Activated CD4-positive, alpha-beta T cell treated with anti-CD3 and anti-CD28 coated beads, Interleukin-2, Interleukin-6, amounts not matched to agents 100 ng/mL and 50 ng/mL, durations not matched to agents 16 hours and 8 hours (primary cell): ENCODE measurements at places on chromosomes 11 and 22.

DNA sequence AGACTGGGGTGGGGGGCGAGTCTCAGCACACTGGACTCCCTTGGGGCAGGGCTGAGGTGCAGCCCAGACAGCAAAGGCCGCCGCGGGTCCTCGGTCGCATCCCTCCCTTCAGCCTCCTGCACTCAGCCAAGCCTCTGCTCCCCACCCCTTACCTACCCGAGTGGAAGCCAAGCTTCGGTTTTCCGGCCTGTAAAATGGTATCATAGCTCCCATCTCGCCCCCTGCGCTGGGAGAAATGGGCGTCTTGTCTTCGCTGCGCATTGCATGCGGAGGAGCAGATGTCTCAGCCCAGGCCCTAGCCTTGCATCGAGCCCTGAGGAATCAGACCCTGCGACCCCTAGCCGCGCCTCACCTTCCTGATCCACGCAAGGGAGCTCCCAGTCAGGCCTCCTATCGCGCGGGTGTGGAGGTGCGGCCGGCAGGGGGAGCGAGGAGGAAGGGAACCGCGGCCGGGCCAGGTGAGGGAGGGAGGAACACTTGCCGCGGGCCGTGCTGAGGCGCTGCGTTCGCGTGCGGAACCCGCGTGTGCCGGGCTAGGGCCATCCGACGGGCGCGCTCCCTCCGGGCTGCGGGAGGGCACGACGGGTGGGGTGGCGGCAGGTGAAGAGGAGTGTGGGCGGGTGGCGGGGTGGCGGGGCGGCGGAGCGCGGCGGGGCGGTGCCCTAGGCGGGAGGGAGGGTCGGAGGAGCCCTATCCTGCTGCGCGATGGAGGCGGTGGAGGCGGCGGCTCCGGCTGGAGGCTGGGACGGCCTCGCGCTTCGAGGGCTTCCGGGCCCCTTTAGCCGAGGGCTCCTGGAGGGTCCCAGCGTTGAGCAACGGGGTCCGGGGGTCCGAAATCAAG, 4.1 kb upstream of the TBX1 start:
- DNase-seq, result peak; percentile 63

DNA sequence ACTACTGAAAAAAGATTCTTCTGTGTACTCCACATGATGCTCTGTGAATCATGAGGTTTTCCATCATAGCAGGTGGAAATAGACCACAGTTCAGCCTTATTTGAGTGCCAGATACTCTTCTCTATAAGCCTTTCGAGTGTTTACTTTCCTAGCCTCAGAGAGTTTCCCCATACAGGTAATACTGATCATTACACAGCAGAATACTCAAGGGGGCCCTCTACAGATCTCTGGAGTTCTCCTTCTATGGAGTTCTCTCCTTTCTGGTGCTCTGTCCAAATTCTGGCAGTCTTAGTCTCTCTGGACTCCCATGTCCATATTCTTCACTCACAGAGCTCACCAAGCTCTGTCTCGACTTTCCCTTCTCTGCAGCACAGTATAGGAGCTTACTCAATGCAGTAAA, 175.7 kb upstream of the CARD18 start:
- DNase-seq, result no peak

GRCh38 chr22:23199159-23199558, 18.9 kb downstream of the BCR start:
- DNase-seq, result no peak

GRCh38 chr11:35363246-35363801, 56.0 kb downstream of the SLC1A2 start:
- DNase-seq, result no peak

DNA sequence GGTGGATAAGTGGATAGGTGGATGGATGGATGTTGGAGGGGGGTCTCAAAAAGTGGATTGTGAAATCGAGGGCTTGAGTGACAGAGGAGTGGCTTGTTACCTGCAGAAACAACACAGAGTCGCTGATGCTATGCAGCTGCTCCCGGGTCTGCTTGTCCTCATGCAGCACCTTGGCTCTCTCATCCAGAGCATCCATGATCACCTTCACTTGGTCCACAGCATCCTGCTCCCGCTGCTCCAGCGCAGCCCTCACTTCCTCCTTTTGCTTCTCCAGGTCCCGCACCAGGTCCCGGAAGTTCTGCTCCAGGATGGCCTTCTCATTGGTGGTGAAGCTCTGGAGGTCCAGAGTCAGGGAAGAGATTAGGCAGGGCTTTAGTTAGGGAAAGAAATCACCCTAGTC, 10.7 kb downstream of the TRIM29 start:
- no peak for DNase-seq

DNA sequence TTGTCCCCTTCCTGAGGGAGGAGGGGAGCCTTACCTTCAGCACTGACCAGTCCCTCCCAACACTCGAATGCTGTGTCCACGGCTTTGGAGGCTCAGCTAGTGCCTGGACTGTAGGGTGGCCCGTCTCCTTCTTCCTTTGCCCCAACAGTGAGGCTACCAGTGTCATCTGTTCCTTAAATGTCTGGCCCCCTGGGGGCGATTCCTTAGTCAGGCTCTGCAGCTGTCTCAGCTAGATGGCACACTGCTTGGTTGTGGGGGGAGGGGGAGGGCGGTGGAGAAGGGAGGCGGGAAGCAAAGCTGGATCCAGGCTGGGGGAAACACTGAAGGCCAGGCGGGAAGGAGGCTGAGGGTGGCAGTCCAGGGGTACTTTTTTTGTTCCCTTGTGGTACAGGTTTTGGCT, at the start of gene IGSF22:
Gene IGSF22, minus strand, starts transcription at position 149 of the 400 bp plus-strand sequence. CDS start 1,952 bp downstream, outside the sequence.
- DNase-seq, result no peak

DNA sequence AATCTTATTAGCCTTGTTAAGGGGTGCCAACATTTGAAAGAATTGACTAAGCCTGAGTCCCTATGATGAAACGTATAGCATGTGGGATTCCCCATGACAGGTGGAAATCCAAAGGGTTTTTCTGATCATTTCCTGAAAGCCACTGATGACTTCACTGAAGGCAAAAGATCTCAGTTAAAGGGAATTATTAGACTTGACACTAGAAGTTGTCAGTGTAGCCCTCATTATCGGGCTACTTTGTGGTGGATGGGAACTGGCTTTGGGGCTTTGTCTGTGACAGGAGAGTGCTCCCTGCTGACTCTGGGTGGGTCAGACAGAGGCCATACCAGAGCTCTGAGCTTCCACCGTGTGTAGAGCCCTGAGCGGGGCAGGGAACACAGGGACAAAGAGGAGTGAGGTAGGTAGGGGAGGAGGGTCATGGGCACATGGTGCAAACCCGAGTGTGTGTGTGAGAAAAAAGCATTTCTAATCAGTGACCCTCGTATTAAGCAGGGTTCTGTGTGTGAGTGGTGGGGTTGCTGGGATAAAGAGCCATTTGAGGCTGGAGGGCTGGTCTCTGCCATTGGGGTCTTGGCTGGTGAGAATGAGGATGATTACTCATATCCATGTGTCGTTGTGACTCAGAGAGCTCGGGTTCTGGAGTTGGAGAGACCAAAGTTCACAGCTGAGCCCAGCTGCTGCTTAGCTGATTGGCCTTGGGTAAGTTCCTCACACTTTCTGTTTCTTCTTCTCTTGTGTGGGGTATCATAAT, 101.1 kb downstream of the GRIK4 start:
- peak; percentile 42 for DNase-seq

- no peak for DNase-seq
These were observed 330.0 kb downstream of the TENM4 start for GRCh38 chr11:79110796-79111195.

GRCh38 chr11:110338684-110339083, 42.3 kb upstream of the RDX start:
- no peak for DNase-seq

DNA sequence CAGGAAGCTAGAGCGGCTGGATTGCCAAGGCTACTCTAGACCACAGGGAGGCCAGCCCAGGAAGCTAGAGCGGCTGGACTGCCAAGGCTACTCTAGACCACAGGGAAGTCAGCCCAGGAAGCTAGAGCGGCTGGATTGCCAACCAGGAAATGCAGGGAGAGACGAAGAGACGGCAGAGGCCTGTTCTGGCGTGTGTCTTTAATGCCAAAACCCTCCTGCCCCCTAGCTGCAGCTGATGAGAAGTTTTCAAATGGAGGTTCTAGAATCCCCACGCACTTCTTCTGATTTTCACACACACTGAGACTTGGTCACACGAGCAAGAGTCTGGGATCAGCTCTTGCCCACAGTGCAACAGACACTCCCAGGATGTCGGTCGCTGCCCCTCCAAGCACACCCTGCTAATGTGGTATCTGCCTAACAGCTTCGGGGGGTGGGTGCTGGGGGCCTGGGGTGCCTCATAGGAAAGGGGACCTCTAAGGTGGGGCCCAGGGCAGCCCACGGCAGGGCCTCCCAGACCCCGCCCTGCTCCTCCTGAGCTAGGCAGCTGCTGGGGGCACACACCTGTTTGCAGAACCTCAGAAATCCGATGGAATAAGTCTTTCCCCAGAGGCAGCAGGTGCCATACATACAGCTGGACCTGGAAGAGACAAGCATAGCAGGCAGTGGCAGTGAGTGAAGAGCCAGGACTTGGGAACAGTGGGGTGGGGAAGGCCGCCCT, 28.5 kb downstream of the MAFF start:
- peak; percentile 35 for DNase-seq

DNA sequence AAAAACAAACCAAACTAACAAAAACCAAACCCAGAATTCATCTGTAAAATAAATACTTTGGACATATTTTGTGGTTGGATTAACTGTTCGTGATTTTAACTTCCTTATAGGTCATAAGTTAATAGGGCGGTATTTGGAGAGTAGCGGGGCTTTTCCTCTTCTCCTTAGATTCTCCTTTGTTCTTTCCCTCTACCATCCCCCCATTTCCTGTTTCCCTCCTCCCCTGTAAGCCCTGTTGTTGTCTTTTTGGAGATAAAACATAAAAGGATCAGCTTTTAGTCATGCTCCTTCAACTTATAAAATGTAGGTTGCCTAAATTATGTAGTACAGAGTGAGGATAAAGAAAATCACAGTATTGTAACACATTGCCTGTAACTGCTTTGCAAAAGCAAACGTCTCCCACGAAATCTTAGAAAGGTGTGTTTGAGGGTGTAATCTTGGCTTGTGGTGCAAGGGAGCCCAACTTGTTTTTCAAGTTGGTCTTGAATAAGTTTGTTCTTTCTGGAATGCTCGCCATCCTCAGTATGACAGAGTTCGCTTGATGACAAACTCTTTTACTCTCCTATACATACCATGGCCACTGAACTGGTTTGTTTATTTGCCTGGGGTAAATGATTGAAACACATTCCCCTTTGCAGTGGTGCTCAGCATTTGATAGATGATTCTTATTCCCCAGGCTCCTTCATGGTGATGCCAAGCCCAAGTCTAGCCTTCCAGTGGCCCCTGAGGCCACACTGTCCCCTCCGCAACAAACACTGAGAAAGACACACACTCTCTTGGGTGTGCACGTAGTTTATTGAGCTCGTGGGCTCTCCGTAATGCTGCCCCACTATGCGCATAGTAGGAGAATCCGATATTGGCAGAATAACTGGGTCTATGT, 49.4 kb downstream of the TEAD1 start:
- no peak for DNase-seq

DNA sequence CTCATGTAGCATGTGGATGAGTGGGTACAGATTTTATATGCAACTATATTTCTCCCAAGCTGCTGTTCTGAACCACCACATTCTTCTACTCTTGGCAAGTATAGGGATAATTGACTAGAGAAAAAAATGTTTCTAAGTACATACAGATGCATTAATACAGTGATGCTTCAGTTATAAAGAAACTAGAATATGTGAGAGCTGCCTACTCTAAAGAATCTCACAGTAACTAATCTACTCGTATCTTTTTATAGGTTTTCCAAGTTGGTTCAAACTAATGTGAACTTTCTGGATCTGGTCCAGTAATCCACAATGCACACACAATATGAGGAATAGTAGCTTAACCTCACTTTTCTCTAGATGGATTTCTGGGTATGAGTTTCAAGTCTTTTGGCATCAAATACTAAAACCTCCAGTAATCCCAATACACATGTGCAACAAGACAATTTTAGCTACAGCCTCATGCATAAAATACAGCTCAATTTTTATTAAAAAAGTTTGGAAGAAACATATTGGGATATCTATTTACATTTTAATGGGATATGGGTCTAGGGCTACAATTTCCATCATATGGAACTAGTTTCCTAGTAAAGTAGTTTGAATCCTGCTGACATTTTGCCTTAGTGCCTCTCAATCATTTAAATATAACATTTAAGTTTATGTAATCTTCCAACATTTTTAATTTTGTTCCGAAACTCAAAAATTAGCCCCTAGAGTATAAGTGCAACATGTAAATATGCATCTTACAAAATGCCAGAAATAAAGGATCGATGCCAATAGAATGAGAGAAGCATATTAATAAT, 2209.7 kb downstream of the LRRC4C start:
- no peak for DNase-seq

DNA sequence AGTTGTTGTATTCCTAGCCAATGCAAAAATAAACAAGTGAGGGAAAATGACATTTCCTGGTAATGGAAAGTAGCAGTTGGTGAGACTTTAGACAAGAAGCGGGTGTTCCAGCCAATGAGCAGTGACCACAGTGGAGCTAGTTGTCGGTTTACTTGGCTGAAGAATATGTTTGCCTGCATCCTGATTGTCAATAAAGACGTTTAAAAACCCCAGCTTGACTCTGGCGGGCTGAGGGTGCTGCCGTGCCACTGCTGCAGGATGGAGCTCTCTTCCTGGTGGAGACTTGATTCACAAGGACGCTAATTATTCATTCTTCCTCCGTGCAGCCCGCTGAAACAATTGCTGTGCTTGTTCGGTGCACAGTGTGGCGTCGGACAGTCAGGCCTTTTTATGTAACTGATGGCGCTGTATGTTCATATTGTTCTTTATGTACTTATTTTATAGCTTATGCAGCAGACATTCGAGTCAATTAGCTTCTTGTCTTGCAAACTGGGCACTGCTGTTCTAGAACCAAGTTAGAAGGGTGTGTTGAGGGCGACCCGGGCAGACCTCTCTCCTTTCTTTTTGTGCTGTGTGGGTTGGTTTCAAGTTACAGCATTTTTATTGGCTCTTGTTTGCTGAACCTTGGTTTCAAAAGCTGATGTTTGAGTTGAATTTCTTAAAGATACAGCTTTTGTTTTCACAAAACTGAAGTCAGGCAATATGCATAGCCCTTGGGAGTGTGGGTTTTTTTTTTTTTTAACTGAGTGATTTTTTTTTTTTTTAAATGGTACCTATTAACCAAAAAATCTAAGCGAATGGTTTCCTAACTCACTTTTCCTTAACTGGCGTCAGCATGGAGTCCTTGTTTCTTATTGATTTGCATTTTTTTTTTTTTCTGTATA, 153.9 kb downstream of the TEAD1 start:
- no peak for DNase-seq

- DNase-seq, result no peak
These were observed 24.3 kb downstream of the SLC25A18 start for GRCh38 chr22:17587629-17588028.

DNA sequence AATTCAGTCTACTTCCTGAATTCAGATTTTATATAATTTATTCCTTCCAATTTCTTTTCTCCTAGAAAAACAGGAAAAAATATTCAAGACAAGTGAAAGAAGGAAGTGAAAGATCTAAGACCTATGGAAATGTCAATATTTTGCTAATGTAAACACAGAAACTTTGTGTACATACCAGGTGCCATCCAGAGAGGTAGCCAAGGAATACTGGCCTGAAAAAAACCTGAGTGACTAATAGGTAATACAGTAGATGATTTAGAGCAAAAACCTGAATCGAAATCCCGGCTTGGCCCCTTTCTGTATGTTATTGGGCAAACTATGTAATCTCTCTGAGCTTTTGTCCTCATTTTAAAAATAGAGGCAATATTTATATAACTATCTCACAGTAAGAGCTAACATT, 59.2 kb upstream of the FSHB start:
- DNase-seq, result no peak
